HT-29 (cell line): ENCODE measurements at places on chromosomes 1 and 21.

DNA sequence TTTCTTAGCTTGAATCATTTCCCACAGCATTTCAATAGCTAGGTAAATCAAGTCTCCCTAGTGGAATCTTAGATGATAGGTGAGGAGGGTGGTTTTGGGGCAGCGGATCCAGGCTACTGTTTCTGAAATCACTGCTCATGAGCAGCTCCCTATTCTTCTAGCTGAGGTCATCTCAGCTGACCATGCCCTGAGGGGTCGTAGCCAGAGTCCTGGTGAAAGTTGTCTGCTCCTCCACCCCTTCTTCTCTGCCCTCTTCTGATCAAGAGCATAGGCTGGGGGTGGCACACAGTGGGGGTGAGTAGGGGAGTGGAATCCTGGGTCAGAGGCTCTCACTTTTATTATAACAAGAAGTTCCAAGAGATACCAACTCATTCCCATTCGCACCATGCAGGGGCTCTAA, 76.2 kb downstream of the SLC16A1 start:
- no peak for DNase-seq

GRCh38 chr1:195236991-195237889, 1371.0 kb downstream of the KCNT2 start:
- no peak for DNase-seq

- no peak for DNase-seq
Observed at GRCh38 chr1:36525166-36525565, 42.5 kb upstream of the CSF3R start.

- DNase-seq = no peak
Observed at GRCh38 chr1:193013005-193013404, 46.2 kb downstream of the UCHL5 start.

DNA sequence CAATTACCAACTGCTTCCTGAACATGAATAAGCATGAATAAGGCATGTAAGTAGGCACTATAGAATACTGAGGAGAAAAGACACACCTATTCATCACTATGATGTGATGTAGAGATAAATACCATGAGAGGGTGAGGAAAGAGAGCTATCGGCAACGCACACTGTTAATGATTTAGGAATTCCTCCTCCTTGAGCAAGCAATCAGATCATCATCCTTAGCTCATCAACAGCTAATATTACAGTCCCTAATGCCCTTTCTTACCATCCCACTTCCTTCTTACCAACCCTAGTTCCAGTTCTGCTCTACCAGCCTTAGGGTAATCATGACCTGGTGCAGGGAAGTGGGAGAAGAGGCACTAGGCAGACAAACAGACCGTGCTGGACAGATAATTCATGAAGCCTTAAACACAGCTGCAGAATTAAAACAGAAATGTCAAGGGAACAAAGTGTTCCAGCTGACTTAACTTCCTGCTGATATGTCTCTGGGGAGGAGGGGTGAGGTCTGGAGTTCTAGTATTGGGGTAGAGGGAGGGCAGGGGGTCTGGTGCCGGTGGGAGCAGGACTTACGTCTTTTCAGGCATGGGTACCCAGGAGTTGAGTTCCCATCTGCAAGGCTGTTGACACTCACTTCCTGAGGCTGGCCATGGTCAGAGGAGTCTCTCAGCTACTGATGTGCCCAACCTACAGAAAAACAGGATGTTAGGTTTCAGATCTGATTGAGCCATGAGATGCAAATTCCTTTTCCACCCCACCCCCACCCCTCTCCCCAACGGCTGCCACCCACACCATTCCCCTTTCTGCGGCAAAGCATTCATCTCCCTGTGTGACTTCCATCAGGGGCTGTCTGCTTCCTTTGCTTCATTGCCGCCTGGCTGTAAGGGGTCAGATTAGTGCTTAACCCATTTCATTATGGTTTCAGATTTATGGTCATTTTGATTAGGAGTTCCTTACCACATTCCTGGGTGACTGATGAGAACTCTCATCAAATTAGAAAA, 12.6 kb upstream of the RCSD1 start:
- no peak for DNase-seq

GRCh38 chr1:40479156-40479555, 2.1 kb downstream of the ZFP69 start:
- DNase-seq = no peak

DNA sequence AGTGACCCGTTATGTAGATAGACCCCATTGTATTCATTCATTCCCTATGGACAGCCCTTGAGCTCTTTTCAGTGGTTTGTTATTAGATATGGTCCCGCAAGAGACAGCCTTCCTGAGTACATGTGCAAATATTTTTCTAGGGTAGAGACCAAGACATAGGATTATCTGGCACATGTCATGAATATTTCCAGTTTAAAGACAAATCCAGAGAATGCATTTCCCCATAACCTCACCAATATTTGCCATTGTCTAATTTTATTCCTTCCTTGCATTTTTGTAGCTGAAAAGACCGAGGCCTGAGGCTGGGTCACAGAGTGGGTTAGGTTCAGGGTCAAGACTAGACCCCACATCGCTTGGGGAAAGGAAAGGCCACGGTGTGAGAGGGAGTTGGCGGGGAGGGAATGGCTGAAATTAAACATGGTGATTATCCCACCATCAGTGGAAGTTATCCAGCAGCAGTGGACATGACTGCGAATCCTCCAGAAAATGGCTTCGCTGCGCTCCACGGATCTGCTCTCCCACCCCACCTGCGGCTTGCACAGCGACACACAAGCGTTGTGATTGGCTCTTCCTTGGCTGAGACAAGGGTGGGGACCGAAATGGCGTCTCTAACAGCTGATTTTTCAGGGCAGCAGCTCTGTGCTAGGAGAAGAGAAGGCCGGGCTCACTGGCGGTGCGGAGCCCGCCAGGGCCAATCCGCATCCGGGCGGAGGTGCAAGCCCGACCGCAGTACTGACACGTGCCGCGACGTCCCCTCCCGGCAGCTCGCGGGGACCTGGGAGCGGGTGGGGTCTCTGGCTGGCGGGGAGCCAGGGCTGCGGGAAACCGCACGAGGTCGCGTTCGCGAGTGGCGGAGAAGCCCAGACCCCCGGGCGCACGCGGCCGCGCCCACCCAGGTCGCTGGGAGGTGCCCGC, 16.1 kb upstream of the STMN1 start:
- no peak for DNase-seq

- DNase-seq = no peak
Observed at GRCh38 chr1:10502206-10502605, 27.5 kb downstream of the PEX14 start.

DNA sequence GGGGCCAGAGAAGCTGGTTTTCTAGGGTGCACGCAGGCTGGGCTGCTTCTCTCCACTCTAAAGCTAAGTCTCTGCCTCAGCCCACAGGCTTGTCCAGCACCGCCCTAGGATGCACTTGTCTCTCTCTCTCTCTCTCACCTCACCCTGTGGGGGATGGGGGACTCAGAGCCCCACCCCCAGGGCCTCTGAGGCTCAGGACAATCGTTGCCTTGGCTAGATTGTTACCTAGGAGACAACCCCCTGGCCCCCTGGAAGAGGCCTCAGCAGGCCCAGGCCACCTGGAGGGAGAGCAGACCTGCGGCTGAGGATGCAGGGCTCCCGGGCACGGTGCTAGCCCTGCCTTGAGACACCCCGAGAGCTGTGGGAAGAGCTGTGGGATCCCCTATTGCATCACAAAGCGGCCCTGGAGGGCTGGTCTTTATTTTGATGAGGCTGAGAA, at the start of gene ACTRT2:
TSS of gene ACTRT2 (plus strand) at position 235 of the 439 bp plus-strand sequence. CDS start 220 bp downstream, outside the sequence.
- no peak for DNase-seq

- no peak for DNase-seq
Observed at GRCh38 chr1:183673605-183674323, 20.6 kb upstream of the APOBEC4 start.

DNA sequence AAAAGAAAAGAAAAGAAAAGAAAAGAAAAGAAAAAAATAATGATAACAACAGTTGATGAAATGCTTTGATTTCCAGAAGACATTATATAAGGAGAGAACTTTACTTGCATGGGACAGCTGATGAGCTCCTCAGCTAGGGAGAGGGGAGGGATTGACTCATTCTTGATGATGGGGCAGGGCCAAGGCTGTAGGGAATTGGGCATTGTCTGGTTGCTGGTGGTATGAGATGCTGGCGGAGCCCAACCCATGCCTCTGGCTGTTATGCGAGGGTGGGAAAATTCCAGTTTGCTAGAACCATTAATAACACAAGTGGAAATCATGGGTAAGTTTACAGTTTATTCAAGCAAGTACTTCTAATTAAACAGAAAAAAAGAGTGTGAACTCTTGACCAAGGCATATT, 36.0 kb upstream of the KIF26B start:
- DNase-seq = no peak

DNA sequence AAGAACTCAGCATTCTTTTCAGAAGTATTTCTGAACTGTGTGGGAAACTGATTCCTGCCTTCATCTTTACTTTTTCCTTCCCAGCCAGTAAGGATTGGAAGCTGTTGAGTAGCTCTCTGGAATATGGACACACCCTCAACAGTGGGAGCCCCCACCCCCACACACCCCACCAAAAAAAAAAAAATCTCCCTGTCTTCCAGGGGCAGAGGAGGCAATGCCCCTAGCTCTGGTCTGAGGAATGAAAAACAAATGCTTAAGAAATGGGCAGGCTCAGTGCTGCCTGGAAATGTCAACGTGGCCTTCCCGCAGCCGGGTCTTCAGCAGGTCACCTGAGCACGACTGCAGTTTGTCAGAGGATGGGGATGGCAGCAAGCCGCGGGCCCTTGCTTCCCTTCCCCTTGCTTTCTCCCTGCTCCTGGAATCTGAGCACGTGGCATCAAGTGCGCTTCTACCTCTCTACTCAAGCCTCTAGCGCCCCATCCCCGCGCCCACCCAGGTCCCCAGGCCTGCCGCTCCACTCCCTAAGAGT, 479 bp downstream of the RGS16 start:
- no peak for DNase-seq

DNA sequence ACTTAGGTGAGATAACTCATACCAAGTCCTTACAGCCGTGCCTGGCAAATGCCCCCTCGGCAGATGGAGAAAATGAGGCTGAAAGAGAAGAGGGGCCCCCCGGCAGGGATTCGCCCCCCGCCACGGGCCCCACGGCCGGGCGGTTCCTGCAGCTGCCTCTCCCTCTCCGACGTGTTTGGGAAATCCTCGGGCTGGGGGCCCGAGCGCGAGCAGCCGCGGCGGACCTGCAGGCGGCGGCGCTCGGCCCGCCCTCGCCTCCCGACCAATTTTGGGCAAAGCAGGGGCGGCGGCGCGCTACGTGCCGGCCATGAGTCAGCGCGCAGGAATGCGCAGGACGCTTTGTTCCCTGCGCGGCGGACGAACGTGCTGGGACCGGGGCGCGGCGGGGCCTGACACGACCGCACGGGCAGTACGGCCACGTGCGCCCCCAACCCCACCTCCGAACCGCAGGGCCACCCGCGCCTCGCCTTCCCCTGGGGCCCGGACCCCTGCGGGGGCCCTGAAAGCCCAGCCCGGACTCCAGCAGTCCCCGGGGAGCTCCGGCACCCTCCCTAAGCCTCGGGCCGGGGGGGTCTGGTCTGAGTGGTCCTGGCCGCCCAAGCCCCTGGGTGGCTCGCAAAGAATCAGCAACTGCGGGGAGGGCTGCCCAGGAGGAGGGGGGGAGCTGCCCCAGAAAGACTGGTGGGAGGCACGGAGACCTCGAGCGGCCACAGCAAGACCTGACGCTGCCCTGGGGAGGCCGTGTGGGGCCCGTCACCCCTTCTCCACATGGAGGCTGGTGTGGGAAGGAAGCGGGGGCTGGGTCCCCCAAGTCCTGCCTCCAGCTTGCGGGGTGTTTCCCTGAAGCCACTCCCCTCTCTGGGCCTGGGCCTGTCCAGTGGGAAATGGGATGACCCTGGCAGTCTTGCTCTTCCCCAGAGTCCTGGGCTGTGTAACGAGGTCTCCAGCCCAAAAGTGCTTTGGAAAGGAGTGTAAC, 11.9 kb upstream of the EDN2 start:
- DNase-seq = peak; percentile 63

- DNase-seq = no peak
Observed at GRCh38 chr1:112244131-112244530, 151.9 kb upstream of the CTTNBP2NL start.

GRCh38 chr1:29439615-29440014, 203.3 kb downstream of the PTPRU start:
- DNase-seq = no peak

DNA sequence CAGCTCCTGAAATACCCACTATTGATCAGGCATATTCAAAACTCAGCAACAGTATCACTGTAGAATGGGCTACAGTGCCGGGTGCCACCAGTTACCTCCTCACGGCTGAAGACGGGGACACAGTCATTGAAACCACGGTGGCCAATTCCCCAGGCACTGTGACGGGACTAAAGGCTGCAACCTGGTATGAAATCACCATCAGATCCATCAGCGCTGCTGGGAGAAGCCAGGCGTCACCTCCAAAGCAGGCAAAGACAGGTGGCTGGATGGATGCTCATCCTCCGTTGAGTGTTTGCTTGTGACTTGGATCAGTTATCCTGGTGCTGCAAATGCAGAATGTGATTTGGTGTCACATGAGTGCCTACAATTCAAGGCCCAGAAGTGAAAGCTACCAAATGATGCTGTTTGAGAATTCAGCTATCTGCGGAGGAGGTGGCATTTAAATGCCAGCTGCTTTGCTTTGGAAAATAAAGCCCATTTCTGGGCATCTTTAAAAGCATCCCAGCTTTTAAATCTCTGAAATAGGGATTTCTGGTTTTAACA, 5.1 kb downstream of the FNDC7 start:
- DNase-seq = no peak

GRCh38 chr21:33939226-33939625, 23.6 kb upstream of the ATP5PO start:
- no peak for DNase-seq

GRCh38 chr1:220219865-220220698, 52.2 kb downstream of the RAB3GAP2 start:
- no peak for DNase-seq

GRCh38 chr1:187763465-187763864, 934.7 kb downstream of the PLA2G4A start:
- no peak for DNase-seq

DNA sequence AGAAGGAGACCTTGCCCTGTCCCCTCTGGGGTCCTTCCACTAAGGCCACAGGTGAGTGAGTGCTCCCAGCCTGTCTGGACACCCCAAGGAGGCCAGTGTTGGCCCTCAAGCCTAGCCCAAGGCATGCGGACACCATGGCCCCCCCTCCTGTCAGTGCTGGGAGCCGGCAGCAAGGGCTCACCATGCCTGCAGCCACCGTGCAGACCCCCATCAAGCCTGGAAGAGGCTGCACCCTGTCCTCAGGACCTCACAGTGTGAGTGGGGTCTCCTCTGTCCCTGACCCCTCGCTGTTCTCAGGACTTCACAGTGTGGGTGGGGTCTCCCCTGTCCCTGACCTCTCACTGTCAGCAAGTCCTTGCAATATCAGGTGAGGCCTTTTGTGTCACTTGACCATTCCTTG, 33.2 kb upstream of the PRSS38 start:
- no peak for DNase-seq

DNA sequence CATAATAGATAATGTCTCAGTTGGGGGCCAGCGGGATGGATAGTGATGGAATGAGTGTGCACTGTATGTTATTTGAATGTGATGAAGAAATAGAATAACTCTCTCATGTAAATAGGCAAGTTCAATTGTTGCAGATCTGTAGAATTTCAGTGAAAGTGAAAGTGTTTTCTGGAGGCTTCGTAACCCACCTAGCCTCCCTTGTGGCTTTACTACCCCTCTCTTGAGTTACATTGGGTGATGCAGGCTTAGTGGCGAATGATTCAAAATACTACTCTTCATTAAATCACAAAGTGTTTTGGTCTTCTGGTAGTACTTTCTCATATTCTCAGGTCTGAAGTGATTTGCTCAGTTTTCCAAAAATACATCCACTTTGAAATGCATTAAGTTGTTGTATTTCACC, 411.9 kb downstream of the ZP4 start:
- DNase-seq = no peak

GRCh38 chr1:221708076-221708571, 33.8 kb downstream of the DUSP10 start:
- DNase-seq = no peak
